ENCODE measurements at places on chromosomes 3 and 15.

GRCh38 chr3:122102191-122102935 lies 47.2 kb downstream of the CD86 start:
- DNase-seq: no peak

DNA sequence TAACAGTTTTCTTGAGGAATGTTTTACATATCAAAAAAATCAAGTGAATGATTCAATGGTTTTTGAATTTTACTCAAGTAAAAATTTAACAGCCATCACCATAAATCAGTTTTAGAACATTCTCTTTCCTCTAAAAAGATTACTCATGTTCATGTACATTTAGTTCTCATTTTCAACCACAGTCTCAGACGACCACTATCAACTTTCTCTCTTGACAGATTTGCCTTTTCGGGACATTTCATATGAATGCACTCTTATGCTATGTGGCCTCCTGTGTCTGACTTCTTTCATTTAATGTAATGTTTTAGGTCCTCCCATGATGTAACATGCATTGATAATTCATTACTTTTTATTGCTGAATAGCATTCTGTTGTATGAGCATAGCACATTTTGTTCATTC lies 309.3 kb upstream of the PLSCR5 start:
- no peak for DNase-seq

- no peak for DNase-seq
Measured at GRCh38 chr3:55903680-55904079, 416.6 kb upstream of the WNT5A start.

GRCh38 chr3:3081381-3082233 lies 28.6 kb downstream of the IL5RA start:
- no peak for DNase-seq

- DNase-seq: no peak
Measured at GRCh38 chr15:81809543-81809942, 236.3 kb downstream of the MEX3B start.
